ENCODE measurements at places on chromosomes 1 and 21.
A peak's percentile ranks its signal among the peaks of the same experiment; 100 is the strongest.

DNA sequence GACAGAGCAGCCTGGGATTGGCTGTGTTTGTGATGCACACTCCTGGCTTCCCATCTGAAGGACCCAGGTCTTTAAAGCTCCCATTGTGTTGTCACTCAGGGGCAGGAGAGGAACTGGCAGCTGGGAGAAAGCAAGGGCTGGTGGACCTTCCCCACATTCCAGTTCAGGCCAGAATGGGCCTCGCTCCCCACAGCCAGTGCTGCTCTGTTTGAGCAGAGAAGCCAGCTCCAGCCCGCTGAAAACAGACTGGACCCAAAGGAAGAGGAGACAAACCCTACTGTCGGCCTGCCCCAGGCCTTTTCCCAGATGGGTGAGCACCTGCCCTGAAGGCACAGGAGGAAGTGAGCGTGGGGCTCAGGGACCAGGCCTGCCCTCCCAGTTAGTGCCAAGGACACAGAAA is 499.4 kb downstream of the NPHP4 start:
- DNase-seq = no peak

GRCh38 chr21:44557491-44558328 is 885 bp downstream of the KRTAP10-3 start:
- no peak for DNase-seq

- DNase-seq = no peak
Measured at GRCh38 chr1:110600716-110601115, 5.4 kb downstream of the KCNA2 start.

GRCh38 chr1:1591452-1591851 is 8.5 kb downstream of the FNDC10 start:
- DNase-seq = peak; percentile 42

GRCh38 chr1:156752843-156753482 is 1.5 kb upstream of the HDGF start:
- DNase-seq = no peak

GRCh38 chr1:219906924-219907771 is 21.2 kb downstream of the SLC30A10 start:
- DNase-seq = no peak

DNA sequence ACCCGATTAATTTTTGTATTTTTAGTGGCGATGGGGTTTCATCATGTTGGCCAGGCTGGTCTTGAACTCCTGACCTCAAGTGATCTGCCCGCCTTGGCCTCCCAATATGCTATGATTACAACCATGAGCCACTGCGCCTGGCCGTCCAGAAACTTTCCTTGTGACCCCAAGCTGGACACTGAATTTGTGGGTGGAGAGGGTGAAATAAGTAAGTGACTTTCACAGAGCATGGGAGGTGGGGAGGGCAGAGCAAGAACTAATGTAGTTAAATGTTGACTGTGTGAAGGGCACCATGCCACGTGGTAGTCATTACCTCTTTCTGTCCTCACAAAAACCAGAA is 2.7 kb upstream of the UTP11 start:
- no peak for DNase-seq

- DNase-seq = no peak
Measured at GRCh38 chr1:60229821-60230220, 156.3 kb upstream of the C1orf87 start.

DNA sequence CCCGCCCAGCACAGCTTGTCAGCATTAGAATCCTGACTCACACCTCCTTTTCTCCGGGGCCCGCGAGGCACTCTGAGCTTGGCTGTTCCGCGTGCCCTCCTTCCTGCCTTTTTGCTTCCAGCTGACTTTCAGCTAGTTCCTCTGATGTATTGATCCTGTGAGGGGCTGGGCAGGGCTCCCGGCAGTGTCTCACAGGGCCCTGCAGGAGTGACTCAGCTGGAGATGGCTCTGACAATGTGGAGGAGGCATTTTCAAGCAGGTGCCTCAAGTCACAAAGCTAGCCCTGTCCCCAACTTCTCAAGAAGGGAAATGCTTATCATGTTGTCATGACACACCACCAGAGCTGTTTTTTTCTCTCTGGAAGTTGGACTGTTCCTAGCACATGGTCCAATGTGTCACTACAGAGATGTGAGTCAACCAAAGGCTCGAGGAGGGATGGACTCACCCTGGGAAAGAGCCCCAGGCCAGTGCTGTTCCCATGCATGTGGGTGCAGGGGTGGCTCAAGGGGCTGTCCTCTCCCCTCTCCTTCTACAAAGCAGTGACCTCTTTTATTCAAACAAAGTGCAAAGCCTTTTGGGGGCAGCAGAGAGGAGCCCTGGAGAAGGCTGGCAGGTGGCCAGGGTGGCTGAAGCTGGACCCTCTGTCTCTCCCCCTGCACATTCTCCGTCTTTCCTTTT is 30.6 kb downstream of the SYT6 start:
- DNase-seq = peak; percentile 76

DNA sequence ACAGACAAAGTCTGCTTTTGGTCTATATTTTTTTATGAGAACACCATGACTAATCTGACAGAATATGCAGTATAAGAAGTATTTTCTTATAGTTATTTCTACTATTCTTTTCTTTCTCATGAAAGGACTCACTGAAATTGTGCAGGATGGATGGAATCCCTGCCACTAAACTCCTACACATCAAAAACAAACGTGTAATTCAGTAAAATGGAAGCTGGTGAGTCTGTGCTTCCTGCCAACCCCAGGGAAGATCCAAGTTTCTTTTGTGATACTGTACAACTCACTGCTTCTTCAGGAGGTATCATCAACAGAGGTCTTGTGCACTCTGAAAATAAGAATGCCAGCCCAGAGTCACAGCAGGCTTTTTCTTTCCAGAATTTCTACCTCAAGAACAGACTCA is 241.2 kb downstream of the MRPL39 start:
- DNase-seq = no peak

GRCh38 chr1:17627239-17628052 is 87.9 kb downstream of the ARHGEF10L start:
- no peak for DNase-seq

- DNase-seq = no peak
Measured at GRCh38 chr1:89087241-89087640, 22.2 kb upstream of the GBP1 start.

- no peak for DNase-seq
Measured at GRCh38 chr1:110426854-110427253, 19.4 kb upstream of the LAMTOR5 start.

GRCh38 chr1:113686891-113687618 is 72.2 kb downstream of the PHTF1 start:
- DNase-seq = no peak

- peak; percentile 80 for DNase-seq
Measured at GRCh38 chr1:246317332-246318035, 189.6 kb downstream of the SMYD3 start.

GRCh38 chr1:109767637-109768334 is 4.1 kb upstream of the EPS8L3 start:
- DNase-seq = no peak

DNA sequence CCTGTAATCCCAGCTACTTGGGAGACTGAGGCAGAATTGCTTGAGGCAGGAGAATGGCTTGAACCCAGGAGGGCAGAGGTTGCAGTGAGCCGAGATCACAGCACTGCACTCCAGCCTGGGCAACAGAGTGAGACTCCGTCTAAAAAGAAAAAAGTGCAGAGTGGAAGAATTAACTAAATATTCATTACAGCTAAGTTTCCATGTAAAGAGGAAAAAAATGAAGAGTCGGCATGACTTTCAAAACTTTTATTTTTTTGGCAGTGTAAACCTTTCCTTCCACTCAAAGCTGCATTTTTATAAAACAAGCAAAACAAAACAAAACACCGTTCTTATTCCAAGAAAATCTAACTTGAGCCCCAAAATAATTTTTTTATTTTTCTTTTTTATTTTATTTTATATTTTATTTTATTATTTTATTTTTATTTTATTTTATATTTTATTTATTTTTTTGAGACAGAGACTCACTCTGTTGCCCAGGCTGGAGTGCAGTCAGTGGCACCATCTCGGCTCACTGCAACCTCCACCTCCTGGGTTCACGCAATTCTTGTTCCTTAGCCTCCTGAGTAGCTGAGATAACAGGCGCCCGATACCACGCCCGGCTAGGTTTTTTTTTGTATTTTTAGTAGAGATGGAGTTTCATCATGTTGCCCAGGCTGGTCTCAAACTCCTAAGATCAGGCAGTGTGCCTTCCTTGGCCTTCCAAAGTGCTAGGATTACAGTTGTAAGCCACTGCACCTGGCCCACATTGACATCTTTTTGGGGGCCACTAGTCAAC is 62.9 kb downstream of the PACC1 start:
- DNase-seq = no peak

GRCh38 chr1:24410750-24411149 is 2.8 kb downstream of the STPG1 start:
- DNase-seq = peak; percentile 39

DNA sequence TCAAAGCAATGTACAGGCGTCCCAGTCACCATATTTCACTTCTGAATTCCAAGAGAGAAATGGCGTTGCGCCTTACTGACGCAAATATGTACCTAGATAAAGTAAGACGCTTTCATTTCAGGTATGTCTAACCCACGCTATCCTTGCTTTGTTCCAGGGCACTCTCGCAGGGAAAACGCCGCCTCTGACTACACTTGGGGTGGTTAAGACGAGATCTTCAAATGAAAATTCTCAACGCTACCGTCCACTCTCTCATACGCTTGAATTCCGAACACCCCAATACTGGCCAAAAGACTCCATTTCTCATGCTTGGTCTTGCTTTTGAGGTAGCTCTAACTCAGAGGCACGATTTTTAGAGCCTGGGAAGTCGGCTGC is 736 bp upstream of the ZMPSTE24 start:
- no peak for DNase-seq

GRCh38 chr1:15196807-15197530 is 43.4 kb downstream of the TMEM51 start:
- no peak for DNase-seq

GRCh38 chr1:12596007-12596821 is 21.8 kb downstream of the DHRS3 start:
- DNase-seq = peak; percentile 92

GRCh38 chr21:42818328-42818749 is 61.0 kb downstream of the WDR4 start:
- peak; percentile 69 for DNase-seq

- DNase-seq = no peak
Measured at GRCh38 chr1:38474738-38475623, 384.6 kb downstream of the RRAGC start.

DNA sequence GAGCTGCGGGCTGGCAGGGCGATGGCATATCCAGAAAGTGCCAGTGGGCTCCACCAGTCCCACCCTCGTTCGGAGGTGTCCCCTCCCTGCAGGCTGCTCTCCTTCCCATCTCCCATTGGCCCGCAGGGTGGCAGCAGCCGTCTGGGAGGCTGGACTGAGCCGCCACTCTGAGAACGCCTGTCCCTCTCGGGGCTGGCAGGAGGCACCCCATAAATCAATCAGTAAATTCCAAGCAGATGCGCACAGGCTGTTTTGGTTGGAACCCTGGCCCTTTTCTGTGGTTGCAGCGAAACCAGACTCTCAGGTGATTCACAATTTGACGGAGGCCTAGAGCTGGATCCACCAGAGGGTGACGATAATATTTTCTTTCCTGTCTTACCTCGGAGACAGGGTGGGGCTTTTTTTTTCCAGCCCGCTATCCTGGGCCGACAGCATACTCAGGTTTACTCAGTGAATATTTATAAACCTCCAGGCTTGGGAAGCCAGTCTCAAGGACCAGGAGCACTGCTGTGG is 99.7 kb downstream of the GLIS1 start:
- peak; percentile 79 for DNase-seq

DNA sequence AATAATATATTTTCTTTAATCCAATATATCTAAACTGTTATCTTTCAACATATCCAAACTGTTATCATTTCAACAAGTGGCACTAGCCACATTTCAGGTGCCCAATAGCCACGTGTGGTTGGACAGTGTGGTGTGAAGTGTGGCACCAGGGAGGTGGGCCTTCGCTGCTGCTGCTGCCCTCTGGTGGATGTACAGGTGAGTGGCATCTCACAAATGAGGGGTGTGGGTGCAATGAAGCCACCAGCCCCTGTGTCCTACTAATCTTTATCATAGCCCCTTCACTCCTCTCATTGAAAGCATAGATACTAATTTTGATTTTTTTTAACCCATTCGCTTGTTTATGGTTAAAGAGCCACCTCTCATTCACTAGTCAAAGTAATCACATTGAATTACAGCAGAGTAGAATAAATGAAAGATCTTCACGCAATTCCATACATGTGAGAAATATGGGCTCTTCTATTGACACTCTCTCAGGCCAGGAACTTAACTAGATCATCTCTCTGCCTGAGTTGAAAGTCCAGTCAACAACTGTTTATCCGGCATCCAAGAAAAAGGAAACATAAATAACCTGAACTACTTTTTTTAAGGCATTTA is 499.2 kb downstream of the OMA1 start:
- peak; percentile 14 for DNase-seq

- no peak for DNase-seq
Measured at GRCh38 chr21:34534522-34534921, 22.5 kb upstream of the KCNE1 start.

DNA sequence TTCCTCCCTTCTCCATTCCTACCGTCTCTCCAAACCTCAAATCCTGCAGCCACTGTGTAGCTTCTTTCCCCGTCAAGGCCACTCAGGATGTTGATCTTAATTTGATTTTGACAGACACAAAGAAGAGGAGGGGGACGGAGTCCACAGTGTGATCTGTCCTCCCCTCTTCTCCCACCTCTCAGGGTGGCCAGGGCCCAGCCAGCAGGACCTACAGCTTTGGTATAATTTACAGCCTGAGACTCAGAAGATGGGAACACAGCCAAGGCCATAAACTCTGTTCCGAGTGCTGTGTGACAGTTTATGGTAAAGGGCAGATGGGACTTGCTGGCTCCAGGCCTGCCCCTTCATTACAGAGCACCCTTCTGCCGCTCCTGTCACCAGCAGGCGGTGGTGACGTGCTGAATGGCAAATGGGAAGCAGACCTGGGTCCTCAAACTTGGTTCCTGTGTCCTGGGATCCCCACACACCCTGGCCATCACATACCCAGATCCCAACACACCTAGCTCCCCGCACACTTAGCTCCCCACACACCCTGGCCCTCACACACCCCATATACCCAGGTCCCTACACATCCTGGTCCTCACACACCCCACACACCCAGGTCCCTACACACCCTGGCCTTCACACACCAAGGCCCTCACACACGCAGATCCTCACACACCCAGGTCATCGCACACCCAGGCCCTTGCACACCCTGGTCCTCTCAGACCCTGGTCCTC is 71.6 kb downstream of the CD2 start:
- no peak for DNase-seq

DNA sequence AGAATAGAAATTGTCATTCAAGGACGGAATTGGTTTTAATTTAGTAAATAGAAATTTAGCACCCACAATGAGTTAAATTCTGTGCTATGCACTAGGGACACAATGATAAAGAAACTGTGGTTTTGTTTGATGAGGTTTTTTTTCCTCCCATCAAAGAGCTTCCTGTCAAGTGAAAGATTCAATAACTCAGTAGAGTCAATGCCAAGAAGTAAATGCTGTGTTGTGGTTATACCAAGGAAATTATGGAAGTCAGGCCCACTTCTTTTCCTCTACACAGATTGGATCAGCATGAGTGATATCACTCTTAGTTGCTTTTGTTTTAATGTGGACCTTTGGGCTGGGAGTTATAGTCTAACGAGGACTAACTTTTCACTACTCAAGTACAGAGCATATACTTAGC is 1269.6 kb upstream of the ADGRL2 start:
- DNase-seq = no peak

GRCh38 chr1:171084870-171085269 is 5.8 kb upstream of the FMO3 start:
- DNase-seq = no peak
